Muscle of leg (tissue), 16 donors: ENCODE measurements at places on chromosomes 5 and 9.

DNA sequence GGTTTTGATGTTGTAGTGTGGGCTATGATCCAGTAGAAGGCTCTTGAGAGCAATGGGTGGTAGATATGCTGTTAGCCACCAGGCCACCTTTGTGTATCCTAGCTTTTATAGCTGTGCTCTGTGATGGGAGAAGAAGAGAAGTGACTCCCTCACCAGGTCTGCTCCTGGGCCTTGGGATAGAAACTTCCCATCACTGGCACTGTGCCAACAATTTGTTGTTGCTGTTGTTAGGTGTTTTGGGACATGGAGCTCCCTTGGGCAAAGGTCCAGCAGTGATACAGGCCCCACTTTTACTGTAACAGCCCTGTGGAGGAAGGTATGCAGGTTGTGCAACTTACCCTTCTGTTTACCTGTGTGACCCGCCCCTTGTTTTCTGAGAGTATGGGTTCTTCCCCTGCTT lies 570.9 kb upstream of the GRIN3A start:
- DNase-seq, result peak; percentile 1

- peak; percentile 29 for DNase-seq
These were observed 49.5 kb downstream of the AGXT2 start for GRCh38 chr5:34998058-34998789.

DNA sequence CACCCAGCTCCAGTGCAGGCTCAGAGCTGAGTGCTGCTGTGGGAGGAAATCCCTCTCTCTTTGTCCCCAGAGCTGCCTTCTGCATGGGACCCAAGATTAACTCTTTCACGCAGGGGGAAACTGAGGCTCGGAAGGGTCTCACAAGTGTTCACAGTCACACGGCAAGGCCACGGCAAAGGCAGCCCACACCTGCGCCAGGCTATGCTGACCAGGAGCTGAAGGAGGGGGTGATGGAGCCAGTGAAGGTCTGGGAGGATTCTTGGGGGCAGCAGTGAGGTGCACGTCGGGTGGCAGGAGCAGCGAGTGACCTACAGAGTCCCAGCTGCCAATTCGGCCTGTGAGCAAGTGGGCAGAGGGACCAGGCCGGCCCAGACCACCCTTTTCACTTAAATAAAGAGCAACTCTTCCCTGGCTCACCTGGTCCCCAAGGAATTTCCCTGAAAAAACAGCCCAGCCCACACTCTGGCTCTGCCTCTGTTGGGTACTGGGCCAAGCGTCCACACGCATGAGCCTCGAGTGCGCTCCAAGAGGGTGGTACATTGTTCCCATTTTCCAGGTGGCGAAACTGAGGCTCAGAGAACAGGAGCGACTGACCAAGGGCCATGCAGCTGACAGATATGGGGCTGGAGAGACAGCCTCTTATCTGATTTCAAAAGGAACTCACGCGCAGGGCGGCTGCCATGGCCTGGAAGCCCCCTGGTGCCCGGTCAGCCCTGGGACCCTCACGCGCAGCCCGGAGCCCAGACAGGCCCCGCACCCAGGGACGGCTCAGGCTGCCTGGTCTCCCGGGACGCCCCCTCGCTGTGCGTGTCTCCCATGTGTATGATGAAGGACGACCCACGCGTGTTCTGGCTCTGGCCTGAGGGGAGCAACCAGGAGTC lies 28.2 kb downstream of the SARDH start:
- DNase-seq, result no peak

DNA sequence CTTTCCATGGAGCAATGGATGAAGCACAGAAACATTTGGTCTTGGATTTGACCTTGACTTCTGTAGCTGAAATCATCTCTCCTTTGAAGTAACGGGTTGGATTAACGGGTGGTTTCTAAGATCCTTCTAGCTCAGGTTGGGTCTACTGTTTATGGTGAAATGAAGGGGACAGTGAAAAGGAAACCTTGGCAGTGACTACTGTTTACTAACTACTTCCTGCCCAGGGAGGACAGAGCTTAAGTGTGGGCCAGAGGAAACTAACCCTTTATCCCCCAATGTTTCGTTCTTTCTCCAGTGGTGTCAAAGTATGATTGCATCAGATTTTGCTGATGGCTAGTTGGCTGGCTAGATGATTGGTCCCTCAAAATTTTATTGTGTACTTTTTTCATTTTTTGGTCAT lies 22.2 kb downstream of the SKP2 start:
- DNase-seq, result no peak

DNA sequence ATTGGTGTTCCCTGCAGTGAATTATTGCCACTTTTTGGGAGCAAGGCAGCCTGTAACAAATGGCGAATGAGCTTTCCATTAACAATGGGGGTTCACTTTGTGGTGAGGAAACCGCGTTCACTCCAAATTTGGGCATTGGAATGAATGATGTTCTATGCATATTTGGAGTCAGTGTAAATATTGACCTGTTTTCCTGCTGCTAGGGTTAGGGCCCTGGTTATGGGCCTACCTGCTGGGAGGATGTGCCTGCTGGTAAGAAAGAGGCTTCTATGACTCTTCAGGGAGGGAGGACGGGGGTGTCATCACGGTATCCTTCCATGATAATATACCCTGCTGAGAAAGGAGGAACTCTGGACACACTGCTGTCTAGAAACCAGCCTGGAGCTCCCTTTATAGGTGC lies 29.0 kb downstream of the C9orf50 start:
- DNase-seq, result no peak

DNA sequence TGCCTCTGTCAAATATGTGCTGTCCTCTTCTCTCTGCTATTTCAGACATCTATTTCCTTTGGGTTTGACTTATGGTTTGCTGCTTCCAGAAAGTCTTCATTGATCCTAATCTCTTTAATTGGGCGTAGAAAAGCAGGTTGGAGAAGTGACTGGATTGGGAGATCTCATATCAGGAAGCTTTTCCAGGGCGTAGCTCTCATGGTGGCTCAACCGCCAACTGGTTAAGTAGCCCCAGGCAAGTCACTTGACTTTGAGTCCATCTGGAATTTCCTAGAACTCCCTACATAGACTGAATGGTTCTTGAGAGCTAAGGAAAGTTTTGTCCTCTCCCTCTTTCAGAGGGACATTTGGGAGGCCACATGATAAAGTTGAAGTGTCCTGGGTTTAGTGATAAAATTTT lies 192.3 kb upstream of the GLRA1 start:
- DNase-seq, result no peak

- no peak for DNase-seq
These were observed 46.4 kb upstream of the SEMA4D start for GRCh38 chr9:89544279-89544661.

- no peak for DNase-seq
These were observed 356.9 kb upstream of the NUDT12 start for GRCh38 chr5:103919506-103919905.

GRCh38 chr5:112372543-112372942 lies 46.5 kb downstream of the EPB41L4A start:
- no peak for DNase-seq

DNA sequence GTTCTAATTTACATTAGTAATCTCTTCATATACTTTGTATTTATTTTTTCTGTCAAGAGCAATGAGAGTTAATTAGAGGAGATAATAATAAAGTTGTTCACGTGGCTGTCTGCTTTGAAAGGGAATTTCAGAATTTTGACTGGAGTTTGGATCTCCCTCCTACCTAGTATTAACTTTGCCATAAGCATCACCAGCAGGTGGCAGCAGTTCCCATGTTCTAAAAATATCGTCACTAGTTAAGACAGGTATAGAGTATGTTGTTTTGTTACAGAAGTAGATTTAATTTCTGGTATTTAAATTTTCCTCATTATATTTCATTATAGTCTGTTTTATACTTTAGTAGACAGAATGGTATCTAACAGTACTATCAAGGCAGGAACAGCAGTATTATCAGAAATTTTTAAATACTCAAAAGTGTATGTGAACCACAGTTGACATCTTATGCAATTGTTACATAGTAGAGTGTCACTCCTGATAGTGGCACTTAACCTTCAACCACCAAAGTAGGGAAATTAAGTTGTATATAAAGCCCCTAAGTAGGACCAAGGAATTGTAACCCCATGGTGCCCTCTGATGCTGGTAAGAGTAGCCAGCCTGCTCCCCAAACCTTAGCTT lies 20.4 kb downstream of the GNPDA1 start:
- DNase-seq, result peak; percentile 81

- no peak for DNase-seq
These were observed 112.5 kb downstream of the PPP2R2B start for GRCh38 chr5:146766013-146766412.

DNA sequence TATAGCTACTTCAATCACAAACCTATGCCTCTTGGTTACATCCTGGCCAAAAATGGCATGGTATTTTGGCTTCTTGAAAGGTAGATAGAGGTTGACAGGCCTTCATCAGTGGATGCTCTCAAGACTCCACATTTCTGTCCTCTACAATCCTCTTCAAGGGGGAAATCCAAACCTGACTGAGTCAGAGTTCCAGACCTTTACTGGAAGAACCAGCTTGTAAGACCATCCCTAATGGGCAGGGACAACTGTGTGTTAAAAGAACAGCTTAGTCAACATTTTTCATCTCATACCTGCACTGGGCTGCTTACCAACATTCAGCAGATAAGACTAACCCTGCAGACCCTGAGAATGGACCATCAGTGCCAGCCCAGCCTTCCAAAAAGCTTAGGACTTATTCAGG lies 155.7 kb downstream of the CDK5RAP2 start:
- no peak for DNase-seq

DNA sequence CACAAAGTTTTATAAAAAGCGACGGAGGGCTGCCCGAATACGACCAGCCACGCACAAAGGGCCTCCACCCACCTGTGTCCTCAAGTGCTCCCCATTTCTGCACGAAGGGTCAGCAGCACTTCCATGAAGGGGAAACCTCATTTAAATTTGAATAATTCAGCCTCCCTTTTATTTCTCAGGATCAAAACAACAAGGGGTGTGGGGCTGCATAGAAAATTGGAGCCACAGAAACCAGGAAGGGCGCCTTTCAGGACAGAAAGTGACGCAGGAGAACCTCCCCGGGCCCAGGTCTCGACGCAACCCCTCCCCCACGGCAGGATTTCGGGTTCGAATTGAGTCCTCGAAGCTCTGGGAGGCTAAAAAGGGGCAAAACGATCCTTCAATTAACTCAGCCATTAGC lies 2.1 kb downstream of the NRARP start:
- DNase-seq, result no peak

DNA sequence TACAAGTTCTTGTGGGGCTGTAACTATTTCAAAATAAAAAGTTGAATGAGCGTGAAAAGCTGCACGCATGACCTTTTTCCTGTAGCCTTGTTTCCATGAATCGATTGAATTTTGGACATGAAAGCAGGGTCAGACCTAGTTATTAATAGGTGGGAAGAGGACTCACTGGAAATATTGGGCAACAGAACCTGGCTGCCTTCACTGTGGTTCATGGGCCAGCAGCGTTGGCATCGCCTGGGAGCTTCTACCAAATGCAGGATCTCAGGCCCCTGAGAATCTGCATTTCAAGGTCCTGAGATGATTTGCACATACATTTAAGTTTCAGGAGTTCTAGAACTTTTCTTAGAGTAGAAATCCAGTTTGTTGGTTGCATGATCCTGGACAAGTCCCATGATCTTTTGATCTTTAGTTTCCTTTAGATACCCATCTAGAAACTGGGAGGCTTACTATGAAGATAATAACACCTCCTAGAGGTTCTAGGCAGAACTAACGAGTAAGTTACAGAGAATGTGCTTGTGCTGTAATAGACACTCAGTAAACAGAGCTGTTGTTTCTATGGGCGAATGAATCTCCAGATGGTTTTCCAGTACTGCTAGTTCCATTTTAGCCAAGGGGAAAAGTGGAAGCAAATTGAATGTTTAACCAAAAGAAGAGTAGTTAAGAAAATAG lies 12.4 kb downstream of the ANKRD33B start:
- no peak for DNase-seq
